ENCODE measurements at places on chromosomes 2 and 18.

DNA sequence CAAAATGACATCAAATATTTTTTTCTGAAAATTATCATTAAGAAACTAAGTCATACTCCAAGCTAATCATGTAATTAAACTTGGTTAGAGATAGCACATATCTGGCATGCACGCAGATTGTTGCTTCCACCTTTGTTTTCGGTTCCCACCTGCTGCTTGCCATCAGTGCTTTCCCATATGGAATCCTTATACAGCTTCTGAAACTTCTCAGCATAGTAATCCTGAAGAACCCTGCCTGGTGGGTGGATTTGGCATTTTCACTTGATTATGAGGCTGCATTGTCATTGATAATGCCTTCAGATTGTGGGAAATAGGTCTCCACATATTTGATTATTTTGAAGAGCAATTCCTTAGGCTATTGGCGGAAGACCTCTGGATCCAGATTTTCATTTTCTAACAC, 47.5 kb downstream of the ZC3H6 start:
- no peak for DNase-seq

DNA sequence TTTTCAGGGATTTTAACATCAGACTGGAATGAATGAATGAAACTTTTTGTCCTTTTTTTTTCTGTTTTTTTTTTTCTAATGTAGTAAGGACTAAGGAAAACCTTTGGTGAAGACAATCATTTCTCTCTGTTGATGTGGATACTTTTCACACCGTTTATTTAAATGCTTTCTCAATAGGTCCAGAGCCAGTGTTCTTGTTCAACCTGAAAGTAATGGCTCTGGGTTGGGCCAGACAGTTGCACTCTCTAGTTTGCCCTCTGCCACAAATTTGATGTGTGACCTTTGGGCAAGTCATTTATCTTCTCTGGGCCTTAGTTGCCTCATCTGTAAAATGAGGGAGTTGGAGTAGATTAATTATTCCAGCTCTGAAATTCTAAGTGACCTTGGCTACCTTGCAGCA, 53.4 kb downstream of the SMAD4 start:
- DNase-seq, result no peak

DNA sequence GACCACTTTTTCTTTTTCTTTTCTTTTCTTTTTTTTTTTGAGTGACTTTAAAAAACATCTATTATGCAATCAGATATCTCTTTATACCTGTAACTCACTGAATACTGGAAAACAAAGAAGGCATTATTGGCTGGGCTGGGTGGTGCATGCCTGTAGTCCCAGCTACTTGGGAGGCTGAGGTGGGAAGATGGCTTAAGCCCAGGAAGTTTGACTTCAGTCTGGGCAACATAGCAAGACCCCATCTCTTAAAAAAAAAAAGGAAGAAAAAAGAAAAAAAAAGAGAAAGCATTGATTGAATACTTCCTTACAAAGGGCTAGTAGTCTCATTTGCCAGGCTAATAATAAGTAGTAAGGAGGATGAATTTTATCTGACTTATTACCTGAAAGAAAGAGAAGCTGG, 2.7 kb upstream of the MTCL1 start:
- no peak for DNase-seq

DNA sequence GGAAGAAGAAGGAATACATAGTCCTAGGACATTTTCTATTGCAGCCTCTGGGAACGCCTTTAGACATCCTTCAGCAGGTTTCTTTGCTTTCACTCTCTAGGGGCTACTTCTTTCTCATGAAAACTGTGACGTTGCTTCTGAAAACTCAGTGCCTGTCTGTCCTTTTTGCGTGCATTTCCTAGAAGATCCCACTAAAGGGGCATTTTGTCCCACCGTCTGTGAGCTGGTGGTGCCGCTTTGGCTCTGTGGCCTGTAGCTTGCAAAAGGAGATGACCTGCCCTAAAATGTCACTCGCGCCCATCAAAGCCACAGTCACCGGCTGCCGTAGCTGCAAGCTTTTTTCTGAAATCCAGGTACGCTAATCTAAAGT, 579 bp downstream of the STAT4 start:
- no peak for DNase-seq

DNA sequence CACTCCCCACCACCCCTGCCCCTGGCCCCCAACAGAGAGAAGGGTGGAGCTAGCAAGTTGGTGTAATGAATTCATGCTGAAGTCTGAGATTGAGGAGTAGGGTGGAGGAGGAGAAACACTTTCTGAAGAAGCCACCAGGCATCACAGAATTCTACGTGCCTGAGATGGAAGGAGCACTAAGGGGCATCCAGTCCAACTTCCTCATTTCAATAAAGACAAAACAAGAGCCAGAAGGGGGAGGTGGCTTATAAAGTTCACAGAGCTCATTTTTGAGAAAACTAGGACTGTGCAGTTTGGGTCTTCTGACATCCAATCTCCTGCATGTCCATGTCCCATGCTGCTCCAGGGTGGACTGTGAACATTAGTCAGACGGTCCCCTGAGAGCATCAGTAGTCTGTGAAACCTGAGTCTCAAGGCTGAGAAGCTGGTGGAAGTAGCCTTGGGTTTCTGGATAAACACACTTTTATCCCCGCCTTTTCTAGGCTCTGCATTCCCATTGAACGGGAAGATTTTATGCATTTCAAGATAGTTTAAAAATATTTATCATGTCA, 77.7 kb downstream of the TRIM43 start:
- no peak for DNase-seq

DNA sequence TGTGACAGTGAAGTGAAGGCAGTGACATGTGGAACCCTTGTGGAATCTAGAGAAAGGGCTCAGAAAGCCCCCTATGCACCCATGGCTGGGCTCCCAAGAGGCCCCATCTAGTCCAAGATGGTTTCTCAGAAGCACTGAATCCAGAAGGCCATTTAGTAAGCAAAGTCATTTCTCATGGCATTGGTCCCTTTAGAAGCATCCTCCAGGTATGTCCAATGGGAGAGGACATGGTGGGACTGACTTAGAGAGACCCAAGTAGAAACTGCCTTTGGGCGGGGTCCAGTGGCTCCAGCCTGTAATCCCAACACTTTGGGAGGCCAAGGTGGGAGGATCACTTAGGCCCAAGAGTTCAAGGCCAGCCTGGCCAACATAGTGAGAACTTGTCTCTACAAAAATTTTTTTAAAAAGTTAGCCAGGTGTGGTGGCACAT, 72.5 kb upstream of the RMDN2 start:
- no peak for DNase-seq

DNA sequence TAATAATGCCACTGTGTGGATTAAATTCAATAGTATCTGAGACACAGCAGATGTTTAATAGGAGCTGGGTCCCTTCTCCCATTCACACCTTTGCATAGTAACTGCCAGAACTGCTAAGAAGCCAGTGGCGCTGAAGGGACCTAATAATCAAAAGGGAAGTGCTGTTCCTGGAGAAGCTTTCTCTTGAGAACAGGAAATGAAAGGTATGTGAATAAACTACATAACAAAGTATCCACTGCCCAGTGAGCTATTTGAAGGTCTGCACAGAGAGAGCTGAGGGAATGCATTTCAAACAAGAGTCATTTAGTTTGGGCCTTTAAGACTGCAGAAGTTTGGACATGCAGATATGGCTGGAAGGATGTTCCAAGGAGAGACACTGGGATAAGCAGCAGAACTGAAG, 56.1 kb upstream of the KIDINS220 start:
- DNase-seq, result no peak

DNA sequence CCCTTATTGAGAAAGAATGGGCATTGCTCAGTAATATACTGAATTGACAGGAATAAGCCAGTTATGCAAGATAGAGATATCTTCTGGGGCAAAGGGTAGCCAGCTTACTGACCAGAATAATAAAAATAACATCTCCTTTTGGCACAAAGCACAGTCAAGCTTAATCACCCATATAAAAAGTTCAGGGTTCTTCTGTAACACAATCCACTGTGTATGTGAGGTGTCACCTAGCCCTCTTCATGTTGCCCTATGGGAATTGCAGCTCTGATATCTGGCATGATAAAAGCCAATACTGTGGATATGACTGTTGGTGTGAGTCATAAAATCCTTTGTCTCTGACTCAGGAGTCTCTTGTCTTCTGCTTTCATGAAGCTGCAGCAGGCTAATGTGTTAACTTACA, 90.8 kb downstream of the DSEL start:
- no peak for DNase-seq

- DNase-seq, result no peak
Observed at GRCh38 chr18:4241090-4241617, 214.0 kb downstream of the DLGAP1 start.

- DNase-seq, result no peak
Observed at GRCh38 chr2:231918501-231919330, 7.5 kb downstream of the NPPC start.

DNA sequence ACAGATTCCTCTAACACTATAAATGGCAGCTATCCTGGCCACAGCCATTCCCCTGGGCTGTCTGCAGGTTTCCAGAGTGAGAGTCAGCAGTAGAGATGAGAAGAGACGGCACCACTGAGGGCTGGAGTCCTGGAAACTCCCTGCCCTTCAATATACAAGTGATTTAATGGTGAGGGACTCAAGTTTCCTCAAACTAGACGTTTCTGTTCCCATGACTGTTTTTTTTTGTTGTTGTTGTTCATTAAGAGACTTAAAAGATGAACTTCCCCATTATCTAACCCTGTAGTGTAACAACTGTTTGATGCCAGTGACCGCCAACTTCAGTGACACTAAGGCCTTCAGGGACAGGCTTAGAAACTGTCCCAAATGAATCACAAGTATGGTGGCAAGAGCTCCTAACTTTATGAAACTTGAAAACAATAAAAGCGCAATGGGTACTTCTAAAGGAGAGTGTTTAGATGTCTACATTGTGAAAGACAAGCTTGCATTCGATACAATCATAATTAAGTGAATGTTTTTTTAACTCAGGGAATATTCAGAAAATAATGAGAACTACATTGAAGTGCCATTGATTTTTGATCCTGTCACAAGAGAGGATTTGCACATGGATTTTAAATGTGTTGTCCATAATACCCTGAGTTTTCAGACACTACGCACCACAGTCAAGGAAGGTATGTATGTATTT, 34.0 kb downstream of the IL1R2 start:
- no peak for DNase-seq

GRCh38 chr2:142879151-142879550, 1.7 kb downstream of the KYNU start:
- no peak for DNase-seq

- no peak for DNase-seq
Observed at GRCh38 chr2:8520791-8521344, 161.0 kb upstream of the ID2 start.

- no peak for DNase-seq
Observed at GRCh38 chr2:32248299-32248698, 16.4 kb downstream of the NLRC4 start.

DNA sequence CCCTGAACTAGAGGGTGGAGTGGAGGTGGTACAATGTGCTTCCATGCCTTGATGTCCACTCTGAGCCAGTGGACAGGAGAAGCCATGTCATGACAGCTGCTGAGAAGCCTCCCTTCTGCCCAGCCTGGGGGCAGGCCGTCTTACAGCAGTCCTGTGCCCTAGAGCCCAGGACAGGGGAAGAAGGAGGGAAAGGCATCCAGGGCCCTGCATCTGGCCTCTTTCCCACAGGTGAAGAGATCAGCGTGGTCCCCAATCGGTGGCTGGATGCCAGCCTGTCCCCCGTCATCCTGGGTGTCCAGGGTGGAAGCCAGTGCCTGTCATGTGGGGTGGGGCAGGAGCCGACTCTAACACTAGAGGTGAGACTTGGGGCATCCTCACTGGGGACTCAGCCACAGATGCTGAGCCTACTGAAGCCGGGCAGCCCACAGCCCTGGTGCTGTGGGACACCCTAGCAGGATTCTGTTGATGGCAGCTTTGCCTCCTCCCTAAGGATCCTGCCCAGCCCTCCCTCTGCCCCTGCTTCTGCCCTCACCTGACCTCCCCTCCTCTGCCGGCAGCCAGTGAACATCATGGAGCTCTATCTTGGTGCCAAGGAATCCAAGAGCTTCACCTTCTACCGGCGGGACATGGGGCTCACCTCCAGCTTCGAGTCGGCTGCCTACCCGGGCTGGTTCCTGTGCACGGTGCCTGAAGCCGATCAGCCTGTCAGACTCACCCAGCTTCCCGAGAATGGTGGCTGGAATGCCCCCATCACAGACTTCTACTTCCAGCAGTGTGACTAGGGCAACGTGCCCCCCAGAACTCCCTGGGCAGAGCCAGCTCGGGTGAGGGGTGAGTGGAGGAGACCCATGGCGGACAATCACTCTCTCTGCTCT, 3.1 kb downstream of the IL36RN start:
- no peak for DNase-seq

- DNase-seq, result no peak
Observed at GRCh38 chr2:15812187-15812780, 128.1 kb upstream of the MYCN start.

DNA sequence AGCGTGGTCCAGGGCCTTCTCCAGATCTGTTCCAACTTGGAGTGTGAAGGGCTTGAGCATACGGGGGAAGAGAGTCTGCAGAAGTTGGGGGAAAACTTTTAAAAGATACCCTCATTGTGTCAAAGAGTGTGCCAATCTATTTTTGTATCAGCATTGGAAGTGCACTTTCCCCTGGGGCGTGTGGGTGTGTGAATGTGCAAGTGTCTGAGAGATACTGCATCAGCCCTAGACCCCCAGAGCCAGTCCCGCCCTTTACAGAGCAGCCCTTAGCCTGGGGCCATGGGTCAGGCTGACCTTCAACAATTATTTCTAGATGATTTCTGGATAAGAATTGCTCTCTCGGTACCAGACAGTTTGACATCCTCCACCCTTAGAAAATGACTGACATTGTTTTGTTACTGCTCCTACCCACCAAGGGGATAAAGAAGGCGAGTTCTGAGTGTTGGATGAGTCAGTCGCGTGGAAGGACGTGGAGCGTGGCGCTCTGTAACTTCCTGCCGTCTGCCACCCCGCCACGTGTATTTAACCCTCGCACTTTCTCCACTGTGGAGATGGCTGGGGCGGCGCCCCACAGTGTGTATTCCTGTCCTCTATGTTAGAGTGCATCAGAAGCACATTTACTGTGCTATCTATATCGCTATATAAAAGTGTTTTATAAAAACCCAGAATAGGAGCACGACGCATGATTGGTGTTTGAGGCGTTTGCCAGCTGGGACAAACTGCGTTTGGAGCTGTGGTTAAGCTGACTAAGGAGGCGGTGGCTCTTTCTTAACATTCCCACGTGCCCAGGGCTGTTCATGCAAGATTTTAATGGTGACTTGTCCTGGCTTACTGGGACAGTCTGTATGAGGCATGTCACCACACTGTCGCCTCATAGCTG, 122.6 kb downstream of the CABLES1 start:
- no peak for DNase-seq

DNA sequence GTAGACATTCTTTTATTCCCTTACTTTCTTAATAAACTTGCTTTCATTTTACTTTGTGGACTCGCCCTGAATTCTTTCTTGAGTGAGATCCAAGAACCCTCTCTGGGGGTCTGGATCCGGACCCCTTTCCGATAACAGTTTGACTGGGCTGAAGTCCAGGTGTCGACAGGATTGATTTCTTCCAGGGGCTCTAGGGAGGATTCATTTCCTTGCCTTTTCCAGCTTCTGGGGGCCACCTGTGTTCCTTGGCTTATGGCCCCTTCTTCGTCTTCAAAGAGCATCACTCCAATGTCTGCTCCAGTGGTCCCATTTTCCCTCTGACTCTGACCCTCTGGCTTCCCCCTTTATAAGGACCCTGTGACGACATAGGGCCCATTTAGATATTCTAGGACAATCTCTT, 67.5 kb downstream of the COPS8 start:
- no peak for DNase-seq

GRCh38 chr2:159506764-159507440, 109.4 kb downstream of the BAZ2B start:
- DNase-seq, result no peak
